ENCODE measurements at places on chromosomes 2 and 18. TPM values are rescaled to one million over a fixed set of nuclear protein-coding genes. Genes with fewer than 3 reads are reported as not detected.

KLHL29 gene
- total RNA-seq = 16.1 TPM

CHRNG gene
- not detected for total RNA-seq

ACKR3 gene
- total RNA-seq = 12.7 TPM

RNU2-63P gene
- total RNA-seq = not detected

SAG gene
- 1.4 TPM for total RNA-seq

Data from diencephalon (tissue), 1 donor.